Stimulated activated CD8-positive, alpha-beta memory T cell treated with anti-CD3 and anti-CD28 coated beads, Interleukin-7, amount 100 ng/mL, for 1 hour (primary cell): ENCODE measurements at places on chromosomes 5 and 9.

DNA sequence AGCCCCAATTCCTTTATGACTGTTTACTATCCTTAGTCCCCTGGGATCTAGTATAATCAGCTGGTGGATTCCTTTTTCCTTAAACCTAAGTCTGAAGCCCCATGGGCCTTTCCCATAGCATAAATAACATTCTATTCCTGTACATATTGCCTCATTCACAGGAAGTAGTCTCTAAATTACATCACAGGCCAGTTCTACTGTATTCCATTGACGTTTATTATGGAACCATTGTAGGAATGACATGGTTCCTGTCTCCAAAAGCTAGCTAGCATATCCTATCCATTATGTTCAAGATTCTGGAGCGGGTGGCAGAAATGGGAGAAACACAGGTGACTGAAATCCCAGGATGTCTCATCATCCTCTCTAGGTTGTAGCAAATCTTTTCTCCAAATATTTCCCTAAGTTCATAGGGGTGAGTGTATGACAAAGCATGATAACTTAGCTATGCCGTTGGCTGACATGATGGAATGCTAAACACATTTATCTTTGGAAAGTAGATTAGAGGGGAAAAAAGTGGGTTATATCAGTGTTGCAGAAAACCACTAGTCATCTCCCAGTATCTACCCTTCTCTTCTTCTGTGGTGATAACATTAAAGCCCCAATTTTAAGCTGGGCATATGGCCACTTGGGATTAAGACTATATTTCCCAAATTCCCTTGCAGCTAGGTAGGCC, 140.1 kb downstream of the FGF1 start:
- DNase-seq, result no peak

- DNase-seq, result no peak
Observed at GRCh38 chr5:158677470-158677838, 422.3 kb downstream of the EBF1 start.

- no peak for DNase-seq
Observed at GRCh38 chr9:68427216-68427977, 71.0 kb downstream of the PGM5 start.

DNA sequence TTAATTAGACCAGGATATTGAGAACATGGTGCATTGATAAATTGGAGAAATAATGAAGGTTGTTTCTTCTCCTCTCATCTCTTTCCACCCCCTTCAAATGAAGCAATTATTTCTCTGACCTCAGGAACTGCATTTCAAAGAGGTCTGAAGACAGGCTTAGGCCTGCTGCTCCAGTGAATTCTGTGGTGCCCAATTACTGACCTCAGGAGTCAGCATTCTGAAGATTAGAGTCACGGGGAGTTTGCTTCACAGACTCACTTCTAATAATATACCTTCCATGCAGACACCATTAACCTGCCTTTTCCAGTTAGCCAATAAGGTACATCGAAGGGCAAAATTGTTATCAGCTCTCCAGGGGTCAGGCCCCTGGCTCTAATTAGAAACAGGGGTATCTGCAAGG, 270.9 kb downstream of the GAS1 start:
- DNase-seq, result no peak

GRCh38 chr9:93461821-93462220, 8.4 kb upstream of the FAM120AOS start:
- DNase-seq, result no peak

GRCh38 chr9:106941916-106942315, 79.0 kb downstream of the ZNF462 start:
- no peak for DNase-seq

DNA sequence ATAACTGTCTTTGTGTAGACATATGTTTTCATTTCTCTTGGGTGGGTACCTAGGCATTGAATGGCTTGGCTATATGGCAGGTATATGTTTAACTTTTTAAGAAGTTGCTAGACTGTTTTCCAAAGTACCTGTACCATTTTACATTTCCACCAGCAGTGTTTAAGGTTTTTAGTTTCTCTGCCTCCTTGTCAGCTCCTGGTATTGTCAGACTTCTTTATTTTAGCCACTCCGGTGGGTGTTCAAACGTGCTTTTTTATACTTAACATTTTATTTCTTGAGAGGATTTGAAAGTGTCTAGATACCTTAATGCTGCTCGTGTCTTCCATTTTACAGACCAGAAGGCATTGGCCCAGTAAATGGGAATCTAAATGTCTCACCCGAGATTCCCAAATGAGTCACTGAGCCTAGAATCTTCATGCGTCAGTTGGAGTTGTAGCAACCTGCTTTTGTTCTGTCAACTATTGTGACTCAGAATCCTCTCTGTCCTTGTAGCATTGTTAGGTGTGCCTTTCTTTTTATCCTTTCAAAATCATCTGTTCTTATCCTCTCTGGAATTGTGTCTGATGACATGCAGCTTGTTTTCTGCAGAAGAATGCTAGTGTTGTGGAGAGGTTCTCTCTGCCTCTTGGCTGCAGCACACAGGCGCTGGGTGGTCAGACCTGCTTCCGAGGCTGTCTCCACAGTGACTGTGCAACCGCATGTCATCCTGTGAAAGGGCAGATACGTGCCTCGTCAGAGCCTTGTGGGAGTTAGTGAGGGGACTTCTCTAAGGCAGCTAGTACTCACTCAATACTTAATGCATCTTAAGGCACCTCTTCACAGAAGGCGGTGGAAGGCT, 291.8 kb downstream of the AOPEP start:
- DNase-seq, result no peak

GRCh38 chr5:160221082-160221481, 8.2 kb upstream of the FABP6 start:
- no peak for DNase-seq

DNA sequence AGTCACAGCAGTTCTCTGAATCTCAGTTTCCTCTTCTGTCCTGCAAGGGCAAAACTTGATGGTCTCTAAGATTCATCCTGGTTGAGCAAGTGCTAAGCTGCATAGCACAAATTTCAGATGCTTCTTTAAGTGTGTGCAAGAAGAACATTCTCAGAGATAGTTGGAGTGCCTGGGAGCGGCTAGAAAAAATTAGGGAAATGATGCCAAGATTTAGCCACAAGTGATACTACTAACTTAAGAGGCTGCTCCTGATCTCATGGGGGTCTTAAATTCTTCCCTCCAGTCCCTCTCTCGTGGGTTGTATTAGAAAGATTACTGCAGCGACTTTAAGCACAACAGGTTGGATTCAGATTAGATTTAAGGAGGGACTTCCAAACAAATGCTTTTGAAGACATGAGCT, 24.2 kb downstream of the INSYN2B start:
- DNase-seq, result no peak
